ENCODE measurements at places on chromosomes 3 and 15. TPM values are rescaled to one million over a fixed set of nuclear protein-coding genes. Genes with fewer than 3 reads are reported as not detected.

Gene LARP6
- 75.6 TPM for total RNA-seq

Gene CELF6
- not detected for total RNA-seq

DNA sequence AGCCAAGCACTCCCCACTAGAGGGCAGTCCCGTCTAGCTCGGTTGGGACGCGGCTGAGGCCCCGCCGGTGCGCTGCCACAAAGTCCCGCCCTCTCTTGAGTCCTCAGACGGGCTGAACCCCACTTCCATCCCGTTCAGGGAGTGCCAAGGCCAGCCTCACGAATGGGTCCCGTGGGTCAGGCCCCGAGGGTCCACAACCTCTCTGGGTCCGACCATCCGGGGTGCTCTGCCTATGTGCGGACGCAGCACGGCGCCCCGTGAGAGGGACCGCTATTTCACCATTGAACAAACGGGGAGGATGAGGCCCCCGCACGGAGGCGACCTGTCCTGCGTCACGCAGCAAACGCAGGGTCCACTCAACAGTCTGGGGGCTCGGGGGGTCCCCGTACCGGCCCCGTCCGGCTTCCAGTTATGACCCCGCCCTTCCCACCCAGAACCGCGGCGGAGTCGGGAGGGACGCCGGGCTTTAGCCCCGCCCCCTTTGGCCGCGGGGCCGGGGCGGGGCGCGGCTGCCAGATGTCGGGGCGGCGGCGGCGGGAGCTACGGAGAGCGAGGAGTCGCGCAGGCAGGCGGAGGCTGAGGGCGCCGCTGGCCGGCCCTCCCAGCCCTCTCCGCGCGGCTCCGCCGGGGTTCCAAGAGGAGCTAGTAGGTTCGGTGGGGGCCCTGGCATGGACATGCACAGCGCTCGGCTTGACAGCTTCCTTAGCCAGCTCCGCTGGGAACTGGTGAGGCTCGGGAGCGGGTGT lies at the start of gene INKA1:
INKA1 (plus strand) TSS at position 543 of the 746 bp plus-strand sequence; CDS start at position 675, 132 bp downstream.
- DNase-seq = peak; percentile 77

DNA sequence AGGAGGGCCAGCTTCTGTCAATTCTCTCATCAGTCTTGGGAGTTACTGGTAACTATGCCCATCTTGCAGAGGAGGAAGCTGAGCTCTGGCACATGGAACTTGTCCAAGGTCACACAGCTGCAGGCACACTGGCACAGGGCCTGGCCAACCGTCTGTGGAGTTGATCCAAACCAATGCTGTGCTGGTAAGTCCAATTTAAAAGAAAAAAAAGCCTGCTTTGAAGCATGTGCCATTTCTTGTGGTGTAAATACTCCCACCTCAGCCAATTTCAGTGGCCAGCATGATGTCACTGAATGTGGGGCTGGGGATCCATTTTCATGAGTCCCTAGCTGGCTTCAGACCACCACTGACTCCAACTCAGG lies 83.4 kb downstream of the CHSY1 start:
- no peak for DNase-seq

DNA sequence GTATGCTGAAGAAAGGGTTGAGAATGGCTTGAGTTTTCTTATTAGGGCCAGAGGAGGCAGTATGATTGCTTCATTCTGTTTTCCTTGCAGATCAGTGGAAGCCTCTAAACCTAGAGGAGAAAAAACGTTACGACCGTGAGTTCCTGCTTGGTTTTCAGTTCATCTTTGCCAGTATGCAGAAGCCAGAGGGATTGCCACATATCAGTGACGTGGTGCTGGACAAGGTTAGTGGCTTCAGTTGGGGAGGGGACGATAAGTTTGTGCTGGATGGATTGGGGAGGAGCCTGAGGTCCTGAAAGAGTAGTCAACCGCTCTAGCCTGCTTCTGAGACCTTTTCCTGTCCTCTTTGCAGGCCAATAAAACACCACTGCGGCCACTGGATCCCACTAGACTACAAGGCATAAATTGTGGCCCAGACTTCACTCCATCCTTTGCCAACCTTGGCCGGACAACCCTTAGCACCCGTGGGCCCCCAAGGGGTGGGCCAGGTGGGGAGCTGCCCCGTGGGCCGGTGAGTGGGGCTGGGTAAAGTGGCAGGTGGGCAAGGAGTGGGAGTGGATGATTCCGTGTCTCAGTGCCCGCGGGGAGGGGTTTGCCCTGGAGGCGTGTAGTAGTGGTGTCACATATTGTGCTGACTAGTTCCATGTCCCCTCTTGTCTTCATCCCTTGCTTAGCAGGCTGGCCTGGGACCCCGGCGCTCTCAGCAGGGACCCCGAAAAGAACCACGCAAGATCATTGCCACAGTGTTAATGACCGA lies 8.5 kb downstream of the EIF4G1 start:
- DNase-seq = no peak

GRCh38 chr3:50226888-50227389 lies 9.1 kb upstream of the GNAI2 start:
- DNase-seq = peak; percentile 42

DNA sequence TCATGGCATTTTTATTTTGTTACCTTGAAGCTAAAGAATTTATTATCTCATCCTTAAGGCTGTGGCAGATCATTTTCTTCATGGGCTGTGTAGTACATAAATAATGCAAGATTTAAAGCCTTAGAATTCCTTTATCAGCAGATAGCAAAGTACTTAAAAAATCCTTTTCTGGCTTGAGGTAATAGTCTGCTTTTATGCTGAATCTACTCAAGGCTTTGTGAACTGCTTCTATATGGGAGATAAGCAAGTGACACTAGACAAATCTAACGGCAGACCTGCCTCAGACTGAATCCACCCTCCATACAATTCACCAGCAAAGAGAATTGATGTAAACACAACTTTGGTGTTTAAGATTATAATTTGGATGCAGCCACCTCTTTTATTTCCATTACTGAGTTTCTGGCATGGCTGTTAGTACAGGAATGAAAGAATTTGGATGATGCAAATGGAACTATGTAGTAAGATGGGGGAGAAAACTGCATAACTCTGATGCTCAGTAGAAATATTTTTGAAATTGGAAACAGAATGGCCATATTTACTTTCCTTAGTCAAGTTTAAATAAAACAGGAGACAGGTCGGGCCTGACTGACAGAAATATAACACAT lies 1121.5 kb downstream of the NAALADL2 start:
- no peak for DNase-seq

GRCh38 chr3:171255236-171255806 lies 204.9 kb downstream of the TNIK start:
- no peak for DNase-seq
